ENCODE measurements at places on chromosomes 2 and 18. TPM values are rescaled to one million over a fixed set of nuclear protein-coding genes. Genes with fewer than 3 reads are reported as not detected.

The MALL gene
- total RNA-seq, result 3.9 TPM

The CDK15 gene
- not detected for total RNA-seq

The B3GNT7 gene
- 73.1 TPM for total RNA-seq

The LRP2 gene
- total RNA-seq, result 2.4 TPM

- no peak for DNase-seq
Observed at GRCh38 chr2:2506536-2506935, 175.5 kb upstream of the MYT1L start.

GRCh38 chr2:228917220-228917619 lies 353.9 kb downstream of the PID1 start:
- no peak for DNase-seq

GRCh38 chr18:35588995-35589394 lies 7.5 kb downstream of the GALNT1 start:
- peak; percentile 59 for DNase-seq

DNA sequence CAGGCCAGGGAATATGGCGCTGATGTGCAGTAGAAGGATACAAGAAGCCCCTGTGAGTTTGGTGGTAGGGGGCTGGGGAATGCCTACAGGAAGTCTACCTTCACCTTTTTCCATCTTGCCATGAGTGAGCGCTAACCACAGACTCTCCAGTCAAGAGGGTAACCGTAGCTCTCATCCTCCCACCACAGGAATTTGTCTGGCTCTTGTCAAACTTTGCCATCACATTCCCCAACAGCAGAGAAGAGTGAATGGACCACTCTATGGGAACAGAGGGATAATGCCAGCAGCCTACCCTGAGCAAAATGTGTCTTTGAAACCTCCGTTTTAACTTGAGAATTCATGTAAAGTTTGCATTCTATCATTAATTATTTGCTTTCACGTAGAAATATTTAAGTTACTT lies 168.3 kb downstream of the NRP2 start:
- no peak for DNase-seq
